ENCODE measurements at places on chromosomes 11 and 22.

GRCh38 chr11:3932698-3933097, 77.2 kb downstream of the STIM1 start:
- no peak for DNase-seq

GRCh38 chr11:130213143-130213978, 53.8 kb downstream of the ST14 start:
- no peak for DNase-seq

DNA sequence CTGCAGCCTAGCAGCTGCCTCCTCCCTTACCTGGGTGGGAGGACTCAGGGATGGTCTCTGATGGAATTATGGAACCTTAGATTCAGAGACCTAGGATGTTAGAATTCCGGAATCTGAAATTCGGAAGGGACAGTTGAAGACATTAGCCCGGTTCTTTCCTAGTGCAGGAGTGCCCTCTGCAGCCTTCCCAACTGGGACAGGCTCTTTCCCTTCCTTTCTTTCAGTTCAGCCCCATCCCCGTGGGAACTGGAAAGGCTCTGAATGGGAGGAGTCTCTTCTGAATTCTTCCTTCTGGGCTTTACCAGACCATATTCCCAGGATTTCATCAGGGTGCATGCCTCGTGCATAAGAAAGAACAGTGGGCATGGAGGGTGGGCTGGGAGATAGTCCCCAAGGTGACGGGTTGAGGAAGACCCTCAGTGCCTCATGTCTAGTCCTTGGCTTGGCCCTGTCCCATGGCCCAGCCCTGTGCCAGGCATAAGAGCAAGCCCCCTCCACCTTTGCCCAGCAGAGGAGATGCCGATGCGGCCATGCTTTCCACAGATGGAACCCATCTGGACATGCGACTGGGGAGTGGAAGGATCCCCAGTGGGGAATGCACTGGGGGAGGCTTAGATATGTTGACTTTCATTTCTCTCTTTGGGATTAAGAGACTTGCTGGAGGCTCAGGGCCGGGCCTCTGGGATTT, 14.4 kb downstream of the DNAJB13 start:
- DNase-seq = no peak

GRCh38 chr22:22571429-22571828, 12.4 kb upstream of the PRAME start:
- no peak for DNase-seq

GRCh38 chr11:61334434-61335354, 1.7 kb downstream of the TKFC start:
- DNase-seq = no peak

GRCh38 chr11:62054484-62055121, 69.2 kb upstream of the INCENP start:
- DNase-seq = no peak

GRCh38 chr11:2382129-2382517, 5.0 kb downstream of the CD81 start:
- no peak for DNase-seq

- DNase-seq = no peak
These were observed 129.4 kb upstream of the PAX6 start for GRCh38 chr11:31940371-31941037.

GRCh38 chr11:35066783-35067423, 72.1 kb upstream of the CD44 start:
- DNase-seq = no peak
